ENCODE measurements at places on chromosomes 5 and 9. TPM values are rescaled to one million over a fixed set of nuclear protein-coding genes. Genes with fewer than 3 reads are reported as not detected.
A peak's percentile ranks its signal among the peaks of the same experiment; 100 is the strongest.

The MARCHF3 gene
- 9.4 TPM for total RNA-seq

The ANXA2R gene
- total RNA-seq: 4.4 TPM

- DNase-seq: peak; percentile 40
Observed at GRCh38 chr9:94084314-94084713, at the start of gene PTPDC1. Gene PTPDC1 (plus strand): TSS chr9:94084464. CDS start chr9:94084531, 67 bp downstream.

The PCDHA1 gene
- 0.04 TPM for total RNA-seq

- no peak for DNase-seq
Observed at GRCh38 chr9:96014078-96014477, 138.6 kb downstream of the ERCC6L2 start.

GRCh38 chr9:103991698-103992097 is 102.4 kb upstream of the SMC2 start:
- DNase-seq: no peak

GRCh38 chr5:150020249-150020648 is 19.7 kb downstream of the HMGXB3 start:
- DNase-seq: no peak

The NTNG2 gene
- total RNA-seq: 0.20 TPM

GRCh38 chr5:139601429-139601828 is 40.3 kb downstream of the UBE2D2 start:
- no peak for DNase-seq

GRCh38 chr5:178996156-178996555 is 1.0 kb upstream of the GRM6 start:
- DNase-seq: no peak

GRCh38 chr5:80117446-80117845 is 82.3 kb downstream of the THBS4 start:
- DNase-seq: no peak

- DNase-seq: no peak
Observed at GRCh38 chr9:2321523-2322148, 300.0 kb upstream of the VLDLR start.

Measured in hepatocyte (in vitro differentiated cells).